ENCODE measurements at places on chromosomes 7 and 10. TPM values are rescaled to one million over a fixed set of nuclear protein-coding genes. Genes with fewer than 3 reads are reported as not detected.

TMEM213 gene
- not detected for total RNA-seq

CYP2E1 gene
- total RNA-seq: 0.19 TPM

CDK14 gene
- 0.37 TPM for total RNA-seq

GHRHR gene
- total RNA-seq: not detected

CYP3A7 gene
- total RNA-seq: not detected

CH25H gene
- total RNA-seq: not detected

DRGX gene
- total RNA-seq: not detected

ABCC2 gene
- total RNA-seq: 192 TPM

FOXI2 gene
- not detected for total RNA-seq

SEMA3E gene
- total RNA-seq: 3.1 TPM

DNAH11 gene
- total RNA-seq: 0.26 TPM

CCDC172 gene
- total RNA-seq: not detected

TCAF2 gene
- total RNA-seq: 0.30 TPM

RINT1 gene
- total RNA-seq: 15.5 TPM

GPNMB gene
- total RNA-seq: 3.2 TPM

MKX gene
- not detected for total RNA-seq

GNAT3 gene
- not detected for total RNA-seq

NAT16 gene
- 0.17 TPM for total RNA-seq

IQUB gene
- total RNA-seq: 0.13 TPM

SLC37A3 gene
- 24.7 TPM for total RNA-seq

Data from A549 treated with DMSO at 1 μM for 4 hours (cell line).